ENCODE measurements at places on chromosomes 1 and 21. TPM values are rescaled to one million over a fixed set of nuclear protein-coding genes. Genes with fewer than 3 reads are reported as not detected.

GFI1 gene
- polyA plus RNA-seq, result 0.18 TPM

NUF2 gene
- polyA plus RNA-seq, result 0.23 TPM

F13B gene
- not detected for polyA plus RNA-seq

TMEM234 gene
- 13.6 TPM for polyA plus RNA-seq

MARK1 gene
- 10.1 TPM for polyA plus RNA-seq

C4BPA gene
- polyA plus RNA-seq, result not detected

CASP9 gene
- polyA plus RNA-seq, result 12.8 TPM

PDPN gene
- polyA plus RNA-seq, result 11.7 TPM

OLFML3 gene
- 27.5 TPM for polyA plus RNA-seq

DNASE2B gene
- not detected for polyA plus RNA-seq

RPE65 gene
- 0.07 TPM for polyA plus RNA-seq

OR2W3 gene
- not detected for polyA plus RNA-seq

CR1 gene
- 0.16 TPM for polyA plus RNA-seq

VSIG8 gene
- 0.07 TPM for polyA plus RNA-seq

SLC22A15 gene
- polyA plus RNA-seq, result 3.5 TPM

MUL1 gene
- 22.1 TPM for polyA plus RNA-seq

DIRAS3 gene
- polyA plus RNA-seq, result 6.6 TPM

CA6 gene
- not detected for polyA plus RNA-seq

TCEA3 gene
- 48.7 TPM for polyA plus RNA-seq

SPRR2E gene
- polyA plus RNA-seq, result not detected

COL9A2 gene
- 1.8 TPM for polyA plus RNA-seq

NLRP3 gene
- 0.50 TPM for polyA plus RNA-seq

LYPD8 gene
- polyA plus RNA-seq, result not detected

DIO1 gene
- not detected for polyA plus RNA-seq

S100A7 gene
- not detected for polyA plus RNA-seq

MROH9 gene
- polyA plus RNA-seq, result not detected

USF1 gene
- polyA plus RNA-seq, result 32.8 TPM

RAVER2 gene
- 15.9 TPM for polyA plus RNA-seq

CHI3L1 gene
- polyA plus RNA-seq, result 4.9 TPM
